ENCODE measurements at places on chromosomes 6 and 20.

GRCh38 chr6:56866917-56867522 lies 87.9 kb upstream of the BEND6 start:
- no peak for DNase-seq

DNA sequence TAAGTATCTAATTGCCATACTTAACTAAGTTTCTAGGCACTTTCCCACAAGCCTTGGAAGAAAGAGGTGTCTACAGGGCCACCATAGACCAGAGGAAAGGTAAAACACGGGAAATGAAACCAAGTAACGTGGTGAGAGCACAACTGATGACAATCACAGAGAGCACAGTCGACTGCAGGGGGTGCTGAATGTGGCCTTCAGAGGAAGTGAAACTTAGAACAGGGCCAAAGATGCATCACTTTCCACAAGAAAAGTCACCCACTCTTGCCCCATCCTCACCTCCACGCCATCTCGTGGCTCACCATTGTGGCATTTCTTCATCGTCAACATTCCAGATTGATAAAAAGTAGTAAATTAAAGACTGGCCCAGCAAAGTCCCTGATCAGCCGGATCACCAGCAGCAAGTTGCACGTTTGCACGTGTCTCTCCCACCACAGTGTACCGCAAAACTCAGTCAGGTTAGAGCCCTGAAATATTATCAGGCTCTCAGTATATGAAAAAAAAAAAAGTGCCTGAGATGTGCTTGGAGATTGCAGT lies 31.4 kb downstream of the HIVEP2 start:
- peak; percentile 82 for DNase-seq

DNA sequence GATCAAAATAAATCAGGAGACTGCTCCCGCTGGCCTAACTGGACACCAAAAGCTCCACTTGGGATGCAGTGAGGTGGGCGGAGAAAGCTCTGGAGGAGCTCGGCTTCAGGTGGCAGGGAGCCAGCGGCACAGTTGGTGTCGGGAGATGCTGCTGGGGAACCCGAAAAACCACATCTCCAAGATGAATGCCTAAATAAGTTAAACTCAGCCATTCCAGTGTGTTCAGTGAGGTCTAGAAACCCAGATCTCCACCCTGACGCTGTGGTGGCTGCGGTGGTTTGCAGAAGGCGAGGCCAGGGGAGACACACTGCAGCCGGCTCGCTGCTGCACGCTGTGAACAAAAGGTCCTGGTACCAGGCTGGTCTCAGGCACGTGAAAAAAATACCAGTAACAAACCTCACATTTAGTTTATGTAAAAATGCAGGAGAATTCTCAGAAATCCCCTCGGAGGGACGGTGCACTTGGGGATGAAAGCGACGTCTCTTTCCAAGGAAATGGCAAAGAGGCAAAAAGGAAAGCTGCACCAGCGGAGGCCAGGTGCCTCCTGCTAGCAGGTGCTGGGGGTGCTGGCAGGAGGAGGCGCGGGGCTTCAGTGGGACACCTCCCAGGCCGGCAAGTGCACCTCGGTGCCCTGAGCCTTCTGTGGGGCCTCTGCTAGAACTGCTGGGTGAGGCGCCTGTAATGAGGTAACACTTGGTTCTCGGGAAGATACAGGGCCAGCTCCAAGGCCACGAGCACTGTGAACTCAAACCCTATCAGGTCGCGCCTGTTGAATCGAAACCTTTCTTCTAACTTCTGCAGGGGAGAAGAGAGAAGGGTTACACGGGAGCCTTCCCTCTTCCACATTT lies 3.6 kb downstream of the RPS21 start:
- DNase-seq, result no peak

DNA sequence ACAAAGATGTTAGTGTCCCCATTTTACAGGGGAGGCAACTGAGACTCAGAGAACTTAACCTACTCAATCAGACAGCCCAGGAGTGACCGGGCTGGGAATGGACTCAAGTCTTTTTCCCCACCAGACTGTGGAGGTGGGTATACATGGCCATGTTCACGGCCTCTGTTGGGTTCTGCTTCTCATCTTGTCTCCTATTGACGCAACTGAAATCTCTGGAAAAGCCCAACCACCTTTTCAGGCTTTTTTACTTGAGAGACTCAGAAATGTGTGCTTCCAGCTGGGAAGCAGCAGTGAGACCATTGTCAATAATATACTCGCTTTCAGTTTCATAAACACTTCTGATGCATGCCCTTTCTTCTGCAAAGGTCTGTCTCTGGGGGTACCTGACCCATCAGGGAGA lies 70.7 kb downstream of the SOBP start:
- no peak for DNase-seq

GRCh38 chr6:47308198-47308517 lies 1.5 kb downstream of the TNFRSF21 start:
- DNase-seq, result no peak

DNA sequence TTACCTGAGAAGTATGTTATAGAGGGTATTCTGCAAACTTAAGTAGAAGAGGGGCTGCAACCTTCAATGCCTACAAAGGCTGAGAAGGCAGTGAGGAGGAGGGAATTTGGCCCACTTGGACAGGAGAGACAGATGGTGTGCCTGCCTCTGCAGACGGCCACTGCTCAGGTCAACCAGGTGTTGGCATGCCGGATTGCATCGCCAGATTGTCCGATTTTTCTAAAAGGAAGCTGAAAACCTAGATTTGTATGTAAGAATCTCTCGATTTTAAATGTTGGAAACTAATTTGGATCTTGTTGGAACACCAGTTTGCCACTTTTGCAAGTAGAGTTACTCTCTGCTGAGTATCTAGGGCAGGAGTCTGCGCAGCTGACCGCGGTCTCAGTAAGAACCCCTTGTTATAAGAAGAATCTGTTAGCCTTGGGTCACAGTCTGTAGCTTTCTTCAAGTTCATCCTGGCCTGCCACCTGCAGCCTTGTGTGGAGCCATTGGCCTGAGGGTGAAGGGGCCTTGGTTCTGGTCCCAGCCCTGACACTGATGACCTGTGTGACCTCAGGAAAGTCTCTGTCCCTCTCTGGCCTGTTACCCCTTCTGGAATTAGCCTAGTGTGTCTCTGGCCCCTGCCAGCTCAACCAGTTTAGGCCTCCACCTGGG lies 54.4 kb downstream of the TGM2 start:
- no peak for DNase-seq

DNA sequence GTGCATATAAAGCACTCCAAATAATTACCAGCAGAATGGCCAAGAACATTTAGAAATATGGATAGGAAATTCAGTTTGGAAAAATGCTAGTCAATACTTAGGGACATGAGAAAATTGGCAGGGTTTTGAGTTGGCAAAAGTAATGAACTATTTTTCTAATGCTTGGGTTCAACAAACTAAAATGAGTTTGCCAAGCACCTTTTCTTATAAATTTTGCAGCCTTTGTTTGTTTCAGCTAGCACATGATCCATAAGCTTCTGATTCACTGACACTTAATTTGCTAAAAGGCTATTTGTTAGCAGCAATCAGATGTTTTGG lies 324.8 kb downstream of the QKI start:
- no peak for DNase-seq

DNA sequence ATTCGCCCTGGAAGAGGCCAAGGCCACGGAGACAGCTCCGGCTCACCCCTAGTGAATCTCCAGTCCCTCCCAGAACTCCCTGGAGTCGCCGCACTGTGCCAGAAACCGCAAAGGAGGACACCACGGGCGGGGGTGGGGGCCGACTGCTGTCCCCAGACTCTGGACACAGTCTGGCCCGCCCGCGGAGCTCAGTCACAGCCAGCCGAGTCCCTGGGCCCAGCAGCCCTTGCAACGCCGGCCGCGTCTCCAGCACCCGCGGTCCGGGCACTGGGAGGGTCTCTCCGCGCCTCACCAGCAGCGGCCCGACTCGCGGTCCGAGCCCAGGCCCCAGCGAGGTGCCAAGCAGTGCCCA lies 518 bp downstream of the PEX6 start:
- no peak for DNase-seq

- no peak for DNase-seq
Measured at GRCh38 chr6:3355358-3356055, 96.8 kb downstream of the PSMG4 start.

- no peak for DNase-seq
Measured at GRCh38 chr6:14743144-14743473, 502.8 kb upstream of the JARID2 start.

DNA sequence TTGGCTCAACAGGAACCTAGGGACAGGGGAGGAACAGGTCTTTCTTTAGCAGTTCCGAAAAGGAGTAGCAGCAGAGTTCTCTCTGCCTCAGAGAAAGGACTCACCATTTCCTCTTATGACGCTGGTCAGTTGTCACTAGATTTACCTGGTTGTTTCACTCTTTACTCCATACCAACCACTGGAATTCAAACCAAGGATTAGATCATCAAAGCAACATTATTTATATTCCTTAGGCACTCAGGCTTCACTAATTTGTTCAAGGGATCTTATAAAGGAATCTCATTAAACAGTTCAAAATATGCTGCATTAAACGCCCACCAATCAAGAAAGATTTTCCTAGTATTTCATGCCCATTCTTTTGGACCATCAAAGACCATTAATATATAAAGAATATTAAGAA lies 1129.5 kb upstream of the MAP3K7 start:
- DNase-seq, result no peak

GRCh38 chr20:33441142-33441955 lies 2.2 kb downstream of the SNTA1 start:
- no peak for DNase-seq

DNA sequence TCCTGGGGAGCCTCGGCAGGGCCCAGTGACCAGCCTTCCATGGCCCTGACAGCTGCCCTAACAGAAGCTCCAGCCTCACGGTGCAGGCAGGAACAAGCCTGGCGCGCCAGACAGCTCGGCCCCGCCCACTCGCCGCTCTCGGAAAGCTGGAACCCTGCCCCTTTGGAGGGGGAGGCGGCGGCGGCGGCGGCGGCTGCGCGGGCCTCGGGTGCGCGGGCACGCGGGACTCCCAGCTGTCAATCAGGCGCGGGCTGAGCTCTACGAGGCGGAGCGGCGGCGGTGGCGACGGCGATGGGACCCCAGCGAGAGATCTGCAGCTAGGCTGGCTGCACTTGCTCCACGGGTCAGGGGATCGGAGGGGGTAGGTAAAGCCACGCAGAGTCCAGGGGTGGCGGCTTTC lies at the start of gene NRSN1:
Gene NRSN1 (plus strand): TSS at position 236 of the 400 bp plus-strand sequence. CDS start 8,113 bp downstream, outside the sequence.
- no peak for DNase-seq

DNA sequence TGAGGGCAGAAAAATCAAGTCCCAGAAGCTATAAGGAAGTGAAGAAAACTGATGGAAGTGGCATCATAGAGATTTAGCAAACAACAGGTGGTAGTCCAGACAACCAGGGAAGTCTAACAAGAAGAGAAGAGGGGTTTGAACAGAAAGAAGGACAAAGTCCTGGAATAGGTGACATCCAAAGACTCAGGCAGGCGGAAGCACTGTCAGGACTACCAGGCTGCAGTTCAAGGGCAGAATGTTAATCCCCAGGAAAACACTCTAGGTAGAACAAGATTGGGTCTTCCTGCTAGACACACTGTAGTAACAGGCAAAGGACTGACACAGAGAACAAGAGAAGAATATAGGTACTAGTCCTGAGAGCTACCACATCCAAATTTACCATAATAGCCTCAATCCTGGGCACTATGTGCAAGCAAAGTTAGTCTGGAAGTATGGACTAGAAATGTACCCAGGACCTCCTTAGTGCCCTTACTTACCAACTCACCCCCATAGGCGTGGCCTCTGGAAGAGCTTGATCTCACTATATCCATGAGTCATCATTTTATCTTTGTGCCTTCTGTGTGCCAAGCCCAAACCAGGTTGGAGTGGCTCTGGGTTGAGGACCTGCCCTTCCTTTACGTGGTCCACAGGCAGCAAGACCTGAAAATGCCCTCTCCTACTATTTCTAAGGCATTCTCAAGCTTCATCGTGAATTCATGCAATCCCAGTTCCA lies 2.2 kb upstream of the EPB41L2 start:
- no peak for DNase-seq

DNA sequence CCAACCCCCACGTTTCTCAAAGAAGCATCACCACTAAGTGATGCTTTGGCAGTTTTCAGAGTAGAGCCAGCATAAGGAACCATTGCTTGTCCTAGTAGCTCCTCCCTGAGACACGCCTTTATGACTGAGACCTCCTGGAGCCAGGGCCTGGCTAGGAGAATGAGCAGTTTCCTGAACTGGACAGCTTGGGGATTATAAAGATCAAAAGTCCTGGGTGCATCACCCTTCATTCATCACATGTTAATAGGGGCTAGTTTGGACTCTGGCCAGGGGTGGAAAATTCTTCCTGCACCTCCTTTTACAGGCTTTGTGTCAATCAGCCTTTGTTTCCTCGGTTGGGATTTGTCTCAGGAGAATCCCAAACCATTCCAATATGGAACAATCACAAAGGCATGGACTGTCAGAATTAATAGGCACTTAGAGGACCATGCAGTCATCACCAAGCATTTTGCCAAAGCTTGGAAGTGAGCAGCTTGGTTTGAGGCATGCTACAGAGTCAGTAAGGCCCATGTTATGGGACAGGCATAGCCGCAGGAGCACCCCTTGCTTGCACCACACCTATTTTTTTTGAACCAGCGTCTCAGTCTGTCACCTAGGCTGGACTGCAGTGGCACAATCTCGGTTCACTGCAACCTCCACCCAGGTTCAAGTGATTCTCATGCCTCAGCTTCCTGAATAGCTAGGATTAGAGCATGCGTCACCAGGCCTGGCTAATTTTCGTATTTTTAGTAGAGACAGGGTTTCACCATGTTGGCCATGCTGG lies 64.9 kb upstream of the TGM3 start:
- DNase-seq, result no peak

GRCh38 chr6:156849806-156850205 lies 72.6 kb downstream of the ARID1B start:
- no peak for DNase-seq

DNA sequence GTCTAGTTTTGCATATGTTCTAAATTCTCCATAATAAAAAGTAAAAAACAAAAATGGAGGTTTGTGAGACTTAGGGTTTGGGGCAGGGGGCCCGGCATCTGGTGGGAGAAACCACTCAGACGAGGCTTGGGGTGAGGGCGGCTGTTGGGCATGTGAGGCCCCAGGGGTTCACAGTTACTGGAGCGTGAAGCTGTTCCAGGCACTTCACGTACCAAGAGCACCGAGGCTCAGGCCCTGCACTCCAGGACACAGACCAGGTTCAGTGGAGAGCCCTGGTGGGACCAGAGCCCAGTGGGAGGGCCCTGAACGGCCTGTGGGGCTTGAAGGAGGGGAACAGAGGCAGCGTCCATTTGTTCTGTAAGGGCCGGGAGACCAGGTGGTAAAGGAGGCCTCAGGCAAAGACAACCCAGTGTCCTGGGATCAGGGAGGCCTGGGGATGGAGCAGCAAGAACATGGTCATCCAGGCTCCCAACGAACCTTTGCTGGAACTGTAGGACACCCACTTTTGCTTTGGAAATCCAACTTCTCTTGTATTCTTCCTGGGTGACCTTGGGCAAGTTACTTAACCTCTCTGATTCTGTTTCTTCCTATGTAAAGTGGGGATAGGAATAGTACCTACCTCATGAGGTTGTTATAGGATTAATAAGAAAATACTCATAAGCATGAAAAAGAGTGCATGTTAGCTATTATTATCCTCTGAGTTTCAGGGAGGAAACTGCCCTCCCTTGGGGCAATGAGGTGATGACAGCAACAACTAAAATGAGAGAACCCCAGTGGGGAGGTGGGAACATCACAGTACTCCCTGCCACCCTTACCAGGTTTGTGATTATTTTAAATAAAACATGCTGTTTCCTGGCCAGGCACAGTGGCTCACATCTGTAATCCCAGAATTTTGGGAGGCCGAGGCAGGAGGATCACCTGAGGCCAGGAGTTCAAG lies 1.1 kb upstream of the FGD2 start:
- DNase-seq, result no peak

All from activated naive CD4-positive, alpha-beta T cell treated with anti-CD3 and anti-CD28 coated beads, Interleukin-2, amount 50 U/mL, for 72 hours (primary cell).